SK-MEL-5 (cell line): ENCODE measurements at places on chromosomes 7 and 10. TPM values are rescaled to one million over a fixed set of nuclear protein-coding genes. Genes with fewer than 3 reads are reported as not detected.

Gene ARID5B
- 17.1 and 17.5 TPM in 2 replicates for total RNA-seq

Gene PCGF5
- 22.1 and 24.4 TPM in 2 replicates for total RNA-seq

Gene SORCS1
- 6.4 and 6.9 TPM in 2 replicates for total RNA-seq

Gene FRMPD2
- not detected in 2 replicates for total RNA-seq

Gene LRRC4
- not detected in 2 replicates for total RNA-seq

Gene SLC29A3
- 1.2 and 2.1 TPM in 2 replicates for total RNA-seq

Gene STOX1
- total RNA-seq = 1.8 and 2.0 TPM in 2 replicates

Gene SPDYE9
- total RNA-seq = not detected in 2 replicates

Gene TMEM196
- total RNA-seq = not detected in 2 replicates

Gene ASZ1
- 1.0 and 1.3 TPM in 2 replicates for total RNA-seq

Gene MMD2
- total RNA-seq = not detected in 2 replicates

Gene LIPF
- not detected in 2 replicates for total RNA-seq

Gene SRPK2
- total RNA-seq = 59.8 and 67.1 TPM in 2 replicates

Gene DEPP1
- total RNA-seq = 0.11 and 0.71 TPM in 2 replicates

Gene IFT22
- 28.9 and 32.5 TPM in 2 replicates for total RNA-seq

Gene CALHM3
- total RNA-seq = not detected in 2 replicates

Gene GNAT3
- not detected in 2 replicates for total RNA-seq
